ENCODE measurements at places on chromosomes 3 and 15. TPM values are rescaled to one million over a fixed set of nuclear protein-coding genes. Genes with fewer than 3 reads are reported as not detected.

Gene MUC20
- total RNA-seq, result 0.81 TPM

- DNase-seq, result no peak
These were observed 18.8 kb upstream of the CFAP161 start for GRCh38 chr15:81115054-81115939.

DNA sequence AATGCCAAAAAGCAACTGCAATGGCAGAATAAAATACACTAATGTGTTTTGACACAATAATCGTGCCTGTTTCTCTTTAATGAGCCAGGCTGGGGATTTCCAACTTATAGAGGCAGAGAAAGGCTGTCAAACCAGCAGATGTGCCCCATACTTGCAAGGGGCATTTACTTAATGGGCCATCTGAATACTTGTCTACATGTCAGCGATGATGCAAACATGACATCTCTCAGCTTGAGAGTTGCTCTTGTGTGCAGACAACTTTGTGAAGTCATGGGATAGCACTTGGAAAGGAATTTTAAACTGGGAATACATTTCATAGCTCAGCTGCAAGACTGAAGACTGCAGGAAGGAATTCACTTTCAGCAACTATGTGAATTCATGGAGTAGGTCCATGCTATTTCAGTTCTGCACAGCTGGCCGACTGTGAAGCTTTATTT lies 127.4 kb upstream of the ADAMTS9 start:
- no peak for DNase-seq

GRCh38 chr3:60250206-60250605 lies 1001.0 kb downstream of the FHIT start:
- DNase-seq, result no peak
